Amniotic stem cell (primary cell): ENCODE measurements at places on chromosomes 4 and X.

- no peak for DNase-seq
Measured at GRCh38 chrX:11787564-11787963, 29.5 kb downstream of the MSL3 start.

GRCh38 chr4:7101692-7102515, 34.0 kb upstream of the GRPEL1 start:
- DNase-seq, result peak; percentile 25

DNA sequence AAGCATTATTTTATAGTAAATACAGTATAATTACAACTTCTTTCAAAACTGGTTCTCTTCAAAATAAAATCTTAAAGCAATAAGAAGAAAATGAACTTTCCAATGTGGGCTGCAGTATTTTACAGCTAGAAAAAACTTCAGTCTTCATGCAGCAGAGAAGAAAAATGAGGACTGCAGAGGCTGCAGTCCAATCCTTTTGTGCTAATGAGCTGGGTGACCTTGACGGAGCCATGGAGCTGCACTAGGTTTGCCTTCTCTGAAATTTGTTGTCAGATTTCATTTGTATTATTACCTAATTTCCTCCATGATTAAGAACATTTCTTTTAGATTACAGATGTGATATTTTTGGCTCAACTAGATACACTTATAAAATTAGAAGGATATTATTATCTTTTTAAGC, 245.2 kb upstream of the ADAMTS3 start:
- no peak for DNase-seq

- no peak for DNase-seq
Measured at GRCh38 chrX:130906776-130907175, 3.8 kb upstream of the ENOX2 start.

DNA sequence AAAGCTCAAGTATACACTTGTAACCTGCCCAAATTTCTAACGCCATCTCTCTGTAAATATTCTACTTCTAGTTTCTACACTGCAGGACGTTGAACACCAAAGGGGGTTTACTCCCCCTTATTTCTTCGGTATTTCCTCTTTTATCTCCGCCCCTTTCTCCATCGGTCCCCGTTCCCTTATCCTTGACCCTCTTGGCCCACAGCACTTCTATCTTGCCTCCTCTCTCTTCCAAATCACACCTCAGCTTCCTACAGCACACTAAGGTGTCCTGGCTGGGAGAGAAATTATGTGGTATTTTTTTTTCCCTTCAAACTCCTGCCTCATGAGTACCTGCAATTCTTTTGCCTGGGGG, 715 bp downstream of the ZMAT1 start:
- no peak for DNase-seq
